Breast epithelium (tissue), 4 donors: ENCODE measurements at places on chromosomes 5 and 9.

DNA sequence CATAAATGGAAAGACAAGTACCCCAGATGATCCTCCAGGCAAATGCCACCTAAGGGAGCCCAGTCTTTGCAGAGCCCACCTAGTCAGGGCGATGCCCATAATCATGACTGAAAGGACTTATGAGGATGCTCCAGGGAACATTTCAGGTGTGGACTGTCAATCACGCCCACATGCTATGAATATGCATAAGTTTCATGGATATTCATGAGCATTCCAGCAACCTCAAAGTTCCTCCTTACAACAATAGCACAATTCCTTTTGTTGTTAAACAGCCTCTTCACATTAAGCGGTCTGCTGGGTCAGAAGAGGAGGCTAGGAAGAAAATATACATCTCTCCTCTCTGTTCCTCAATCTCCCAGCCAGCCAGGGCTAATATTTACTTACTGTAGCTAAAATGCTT, 161.6 kb downstream of the C5orf15 start:
- H3K36me3 ChIP-seq, result no peaks in the 10 kb centered on the region
- H3K27ac ChIP-seq, result no peak overlapping the region
- no peak overlapping the region for H3K4me3 ChIP-seq
- H3K27me3 ChIP-seq, result no peaks in the 10 kb centered on the region

- no peaks in the 10 kb centered on the region for H3K4me1 ChIP-seq
- H3K27ac ChIP-seq, result no peak overlapping the region
- no peaks in the 10 kb centered on the region for H3K36me3 ChIP-seq
- no peaks in the 10 kb centered on the region for H3K27me3 ChIP-seq
- H3K4me3 ChIP-seq, result no peak overlapping the region
Measured at GRCh38 chr5:39758426-39758825, 333.6 kb upstream of the DAB2 start.

- H3K27ac ChIP-seq, result no peak overlapping the region
- H3K4me3 ChIP-seq, result no peak overlapping the region
- H3K27me3 ChIP-seq, result no peaks in the 10 kb centered on the region
Measured at GRCh38 chr9:22103685-22104575, 94.8 kb upstream of the CDKN2B start.

GRCh38 chr5:141692533-141692888, 10.5 kb upstream of the ARAP3 start:
- H3K27me3 ChIP-seq, result no peaks in the 10 kb centered on the region
- no peak overlapping the region for H3K4me3 ChIP-seq
- no peak for DNase-seq
- no peak overlapping the region for H3K27ac ChIP-seq
- H3K36me3 ChIP-seq, result no peaks in the 10 kb centered on the region

DNA sequence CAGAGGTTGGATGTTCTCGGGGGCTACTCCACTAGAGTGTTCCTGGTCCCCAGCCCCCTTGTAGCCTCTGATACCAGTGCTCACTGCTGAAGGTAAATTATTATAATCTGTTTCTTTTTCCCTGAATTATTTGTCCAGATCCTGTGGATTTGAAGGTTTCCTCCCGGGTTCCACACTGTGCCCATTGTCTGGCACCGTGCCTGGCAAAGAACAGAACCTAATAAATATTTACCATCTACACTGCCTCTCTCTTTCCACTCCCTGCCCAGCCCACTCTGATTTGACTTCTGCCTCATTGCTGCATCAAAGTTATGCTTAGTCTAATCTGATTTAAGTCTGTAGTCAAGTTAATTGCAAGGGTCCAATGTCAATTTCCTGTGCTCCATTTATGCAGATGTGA, 322.9 kb downstream of the NTRK2 start:
- H3K36me3 ChIP-seq, result no peaks in the 10 kb centered on the region
- H3K27ac ChIP-seq, result peak overlapping the region; percentile 81
- no peak for DNase-seq
- no peak overlapping the region for H3K4me3 ChIP-seq

- DNase-seq, result no peak
- no peaks in the 10 kb centered on the region for H3K27me3 ChIP-seq
- no peaks in the 10 kb centered on the region for H3K4me1 ChIP-seq
Measured at GRCh38 chr5:168808051-168808616, 229.0 kb upstream of the PANK3 start.

- peak overlapping the region; percentile 17 for H3K27ac ChIP-seq
- no peaks in the 10 kb centered on the region for H3K27me3 ChIP-seq
- no peaks in the 10 kb centered on the region for H3K36me3 ChIP-seq
- H3K4me1 ChIP-seq, result no peaks in the 10 kb centered on the region
- H3K4me3 ChIP-seq, result no peak overlapping the region
Measured at GRCh38 chr9:132026932-132027585, 52.6 kb downstream of the MED27 start.

- H3K4me1 ChIP-seq, result peaks cover 28% of the 10 kb centered on the region
- peak overlapping the region; percentile 75 for H3K27ac ChIP-seq
- H3K27me3 ChIP-seq, result no peaks in the 10 kb centered on the region
- DNase-seq, result no peak
- no peaks in the 10 kb centered on the region for H3K36me3 ChIP-seq
Measured at GRCh38 chr9:124280176-124280691, 22.5 kb downstream of the NEK6 start.

- H3K4me1 ChIP-seq, result no peaks in the 10 kb centered on the region
- peak overlapping the region; percentile 75 for H3K4me3 ChIP-seq
- peak overlapping the region; percentile 93 for H3K27ac ChIP-seq
- H3K27me3 ChIP-seq, result no peaks in the 10 kb centered on the region
Measured at GRCh38 chr5:2739360-2740050, 12.0 kb downstream of the IRX2 start.

GRCh38 chr5:105392710-105393149, 1830.1 kb upstream of the NUDT12 start:
- no peak overlapping the region for H3K4me3 ChIP-seq
- no peaks in the 10 kb centered on the region for H3K4me1 ChIP-seq
- H3K36me3 ChIP-seq, result peaks cover 4% of the 10 kb centered on the region
- H3K27me3 ChIP-seq, result no peaks in the 10 kb centered on the region
- H3K27ac ChIP-seq, result no peak overlapping the region

GRCh38 chr5:59115345-59115744, 532.5 kb downstream of the RAB3C start:
- H3K27me3 ChIP-seq, result no peaks in the 10 kb centered on the region
- no peak overlapping the region for H3K4me3 ChIP-seq
- H3K4me1 ChIP-seq, result no peaks in the 10 kb centered on the region
- no peaks in the 10 kb centered on the region for H3K36me3 ChIP-seq
- DNase-seq, result no peak

DNA sequence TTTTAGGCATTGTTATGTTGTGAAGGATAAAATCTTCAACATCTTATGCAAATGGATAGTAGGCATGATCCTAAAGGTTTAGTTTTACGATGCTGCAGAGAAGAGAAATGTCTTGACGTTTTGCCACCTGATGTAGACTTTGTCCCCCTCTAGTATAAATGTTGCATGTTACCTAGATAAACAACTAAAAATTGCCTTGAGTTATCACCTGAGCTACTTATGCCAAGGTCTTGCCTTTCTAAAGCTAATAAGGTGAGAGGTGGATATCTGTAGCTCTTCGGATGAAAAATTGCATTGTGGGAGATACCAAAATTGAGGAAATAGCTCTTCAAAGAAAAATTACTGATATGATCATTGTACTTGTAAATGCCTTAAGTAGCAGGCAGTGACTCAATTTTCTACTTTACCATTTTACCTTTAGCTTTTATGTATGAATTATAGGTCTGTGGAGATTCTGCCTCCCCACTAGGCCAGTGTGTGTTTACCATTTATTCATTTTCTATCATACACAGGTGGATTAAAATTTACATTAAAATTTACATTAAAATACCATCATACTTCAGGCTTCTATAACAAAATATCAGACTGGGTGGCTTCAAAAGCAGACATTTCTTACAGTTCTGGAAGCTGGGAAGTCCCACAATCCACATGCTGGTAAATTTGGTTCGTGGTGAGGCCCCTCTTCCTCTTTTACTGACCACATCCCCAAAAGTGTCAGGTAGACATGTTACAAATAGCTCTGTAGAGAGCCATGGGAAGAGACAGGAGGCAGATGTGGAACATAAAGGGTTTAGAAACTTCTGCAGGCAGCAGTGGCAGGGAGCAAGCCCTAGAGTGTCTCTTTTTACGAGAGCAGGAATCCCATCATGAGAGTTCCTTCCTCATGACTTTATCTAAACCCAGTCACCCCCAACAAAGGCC, 100.7 kb upstream of the ERBIN start:
- H3K27ac ChIP-seq, result no peak overlapping the region
- no peaks in the 10 kb centered on the region for H3K27me3 ChIP-seq

DNA sequence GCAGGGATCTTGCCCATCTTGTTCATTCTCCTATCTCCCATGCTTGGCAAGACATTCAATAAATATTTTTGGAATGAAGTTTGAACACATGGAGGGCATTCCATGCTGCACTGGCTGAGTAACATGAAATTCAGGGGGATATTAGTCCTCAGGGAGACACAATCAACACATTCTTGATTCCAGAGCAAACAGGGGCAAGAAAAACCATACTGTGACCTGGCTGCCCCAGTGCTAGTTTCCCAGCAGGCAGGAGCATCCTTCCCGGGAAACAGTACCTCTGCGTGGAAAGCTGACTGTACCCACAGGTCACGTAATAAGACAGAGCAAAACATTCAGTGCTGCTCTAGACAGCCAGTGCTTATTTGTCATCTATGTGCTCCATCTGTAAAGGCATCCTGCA, 66.3 kb upstream of the SPOCK1 start:
- H3K27me3 ChIP-seq, result no peaks in the 10 kb centered on the region
- no peaks in the 10 kb centered on the region for H3K36me3 ChIP-seq
- H3K4me1 ChIP-seq, result peaks cover 4% of the 10 kb centered on the region
- peak overlapping the region; percentile 58 for H3K27ac ChIP-seq
- no peak overlapping the region for H3K4me3 ChIP-seq

GRCh38 chr5:128539038-128539429, 989 bp upstream of the FBN2 start:
- no peak for DNase-seq
- no peaks in the 10 kb centered on the region for H3K4me1 ChIP-seq
- peak overlapping the region; percentile 42 for H3K4me3 ChIP-seq
- no peak overlapping the region for H3K27ac ChIP-seq
- peaks cover 25% of the 10 kb centered on the region for H3K27me3 ChIP-seq

- no peak overlapping the region for H3K27ac ChIP-seq
- H3K36me3 ChIP-seq, result no peaks in the 10 kb centered on the region
- no peak for DNase-seq
- no peak overlapping the region for H3K4me3 ChIP-seq
Measured at GRCh38 chr5:173775261-173776197, 112.6 kb upstream of the CPEB4 start.

GRCh38 chr9:4741365-4742089, 525 bp upstream of the AK3 start:
- H3K4me3 ChIP-seq, result peak overlapping the region; percentile 76
- H3K27ac ChIP-seq, result peak overlapping the region; percentile 98
- no peaks in the 10 kb centered on the region for H3K4me1 ChIP-seq
- H3K27me3 ChIP-seq, result no peaks in the 10 kb centered on the region
- no peaks in the 10 kb centered on the region for H3K36me3 ChIP-seq

DNA sequence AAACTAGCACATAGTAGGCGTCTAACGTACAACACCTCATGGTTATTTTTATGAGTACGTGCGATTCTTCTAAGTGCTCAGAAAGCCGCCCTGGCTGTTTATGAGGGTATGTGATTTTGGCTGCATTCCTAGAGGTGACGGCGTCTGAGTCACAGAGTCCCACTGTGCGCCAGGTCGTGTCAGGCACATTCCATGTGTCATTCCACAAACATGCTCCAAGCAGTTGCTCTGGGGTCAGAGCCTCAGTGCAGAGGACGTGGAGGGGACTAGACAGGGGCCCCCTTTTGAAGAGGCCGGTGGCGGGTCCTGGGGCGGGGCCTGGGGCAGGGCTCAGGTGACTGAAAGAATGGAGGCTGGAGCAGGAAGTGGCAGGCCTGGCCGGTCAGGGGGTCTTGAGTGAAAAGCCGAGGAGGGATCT, 51.9 kb downstream of the NEK6 start:
- H3K4me1 ChIP-seq, result no peaks in the 10 kb centered on the region
- no peak overlapping the region for H3K27ac ChIP-seq
- no peak for DNase-seq
- peaks cover under 1% of the 10 kb centered on the region for H3K36me3 ChIP-seq

GRCh38 chr9:20023210-20023905, 234.5 kb upstream of the SLC24A2 start:
- no peaks in the 10 kb centered on the region for H3K27me3 ChIP-seq
- H3K4me1 ChIP-seq, result no peaks in the 10 kb centered on the region
- DNase-seq, result no peak
- H3K4me3 ChIP-seq, result no peak overlapping the region

GRCh38 chr5:4661836-4662235, 478.3 kb upstream of the ADAMTS16 start:
- no peak for DNase-seq
- H3K4me3 ChIP-seq, result no peak overlapping the region
- no peak overlapping the region for H3K27ac ChIP-seq
- no peaks in the 10 kb centered on the region for H3K36me3 ChIP-seq
- H3K4me1 ChIP-seq, result no peaks in the 10 kb centered on the region

DNA sequence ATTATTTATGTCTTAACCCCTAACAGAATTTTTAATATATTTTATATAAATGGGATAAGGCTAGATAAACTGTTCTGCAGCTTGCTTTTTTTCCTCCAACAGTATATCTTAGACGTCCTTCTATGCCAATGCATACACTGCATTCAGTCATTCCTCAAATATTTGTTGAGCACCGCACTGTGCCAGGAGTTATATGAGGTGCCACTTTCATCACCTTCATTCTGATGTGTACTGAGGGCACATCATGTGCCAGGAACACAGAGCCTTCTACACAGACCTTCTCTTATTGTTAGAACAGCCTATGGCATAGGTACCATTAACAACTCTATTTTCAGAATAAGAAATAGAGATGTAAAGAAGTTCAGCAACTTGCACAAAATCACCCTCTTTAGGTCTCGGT, 570.1 kb downstream of the CDK5RAP2 start:
- no peaks in the 10 kb centered on the region for H3K27me3 ChIP-seq
- H3K4me1 ChIP-seq, result no peaks in the 10 kb centered on the region
- H3K36me3 ChIP-seq, result no peaks in the 10 kb centered on the region
- no peak overlapping the region for H3K27ac ChIP-seq
- no peak overlapping the region for H3K4me3 ChIP-seq
- no peak for DNase-seq

- H3K4me3 ChIP-seq, result no peak overlapping the region
- H3K27ac ChIP-seq, result no peak overlapping the region
- no peak for DNase-seq
- H3K36me3 ChIP-seq, result no peaks in the 10 kb centered on the region
- no peaks in the 10 kb centered on the region for H3K27me3 ChIP-seq
- no peaks in the 10 kb centered on the region for H3K4me1 ChIP-seq
Measured at GRCh38 chr5:40985501-40985900, 76.2 kb downstream of the C7 start.

DNA sequence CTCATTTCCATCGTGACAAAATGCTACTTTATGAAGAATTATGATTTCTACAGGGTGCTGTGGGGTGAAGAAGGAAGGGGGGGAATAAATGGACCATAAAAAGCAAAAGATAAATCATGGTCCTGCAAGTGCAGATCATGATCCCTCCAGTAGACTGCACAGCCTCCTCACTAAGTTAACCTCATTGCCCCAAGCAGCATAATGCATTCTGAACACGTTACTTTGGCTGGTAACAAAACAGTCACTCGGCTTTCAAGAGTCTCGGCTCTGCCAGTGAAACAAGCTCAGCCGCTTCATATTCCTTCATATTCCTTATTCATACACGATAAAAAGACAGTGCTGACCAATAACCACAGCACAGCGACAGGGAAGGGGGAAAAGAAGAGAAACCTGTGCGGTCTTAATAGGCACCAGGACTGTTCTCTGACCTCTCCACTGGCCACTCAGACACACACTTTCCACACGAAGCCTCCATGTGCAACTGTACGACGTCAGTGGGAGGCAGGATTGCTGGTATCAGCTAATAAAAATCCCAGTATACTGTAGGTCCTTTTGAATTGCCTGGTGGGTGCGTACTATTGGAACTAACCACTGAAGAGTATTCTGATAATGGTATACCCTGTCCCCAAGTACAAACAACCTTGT, 60.5 kb downstream of the ANKH start:
- DNase-seq, result no peak
- H3K4me1 ChIP-seq, result no peaks in the 10 kb centered on the region
- peak overlapping the region; percentile 42 for H3K27ac ChIP-seq
- H3K36me3 ChIP-seq, result no peaks in the 10 kb centered on the region
